ENCODE measurements at places on chromosomes 7 and 10. TPM values are rescaled to one million over a fixed set of nuclear protein-coding genes. Genes with fewer than 3 reads are reported as not detected.

DNA sequence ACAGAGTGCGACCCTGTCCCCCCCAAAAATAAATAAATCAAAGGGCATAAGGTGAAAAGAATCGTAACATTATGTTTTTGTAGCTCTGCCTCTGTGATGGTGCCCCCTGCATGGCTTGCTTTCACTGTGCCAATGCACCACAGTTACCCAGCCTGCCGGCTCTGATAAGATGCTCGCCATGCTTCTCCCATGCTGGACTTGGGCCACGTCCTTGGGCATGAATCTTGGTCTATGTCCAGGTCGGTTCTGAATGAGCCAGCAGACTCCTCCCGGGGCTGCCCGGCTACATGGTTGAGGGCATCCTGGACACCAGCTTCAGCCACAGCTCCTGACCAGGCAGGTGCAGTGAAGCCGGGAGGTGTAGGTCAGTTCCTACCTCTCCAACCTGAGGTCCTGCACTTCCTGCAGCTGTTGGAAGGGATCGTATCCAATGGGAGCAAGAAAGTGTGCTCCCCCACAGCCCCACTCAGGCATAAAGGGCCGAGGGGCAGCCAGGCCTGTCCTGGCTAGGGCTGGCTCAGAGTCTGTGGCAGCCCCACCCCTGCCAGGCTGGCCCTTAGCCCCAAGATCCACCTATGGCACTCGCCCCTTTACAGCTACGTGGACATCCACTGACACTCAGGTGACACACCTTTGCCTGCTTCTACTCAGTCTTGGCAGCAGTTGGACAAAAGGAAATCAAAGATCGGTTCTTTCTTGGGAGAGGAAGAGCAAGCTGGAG lies 34.1 kb downstream of the CHST3 start:
- no peak for DNase-seq

GRCh38 chr7:47188653-47189315 lies 393.1 kb downstream of the TNS3 start:
- DNase-seq: no peak

Gene MYL10
- 0.21 TPM for polyA plus RNA-seq

Gene DOCK4
- 20.9 TPM for polyA plus RNA-seq

DNA sequence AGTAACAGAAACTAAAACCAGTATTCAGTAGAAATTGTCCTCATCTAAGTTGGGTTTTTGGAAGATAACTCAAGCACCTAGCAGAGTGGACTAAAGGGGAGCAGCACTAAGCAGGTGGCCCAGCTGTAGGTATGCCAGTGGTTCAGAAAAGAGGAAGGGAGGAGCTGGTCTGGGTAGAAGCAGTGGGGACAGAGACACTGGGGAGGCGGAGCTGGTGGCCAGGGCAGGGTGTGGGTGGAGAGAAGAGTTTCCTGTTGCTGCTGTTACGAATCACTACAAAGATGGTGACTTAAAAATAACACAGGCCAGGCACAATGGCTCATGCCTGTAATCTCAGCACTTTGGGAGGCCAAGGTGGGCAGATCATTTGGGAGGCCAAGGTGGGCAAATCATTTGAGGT lies 136.2 kb downstream of the WDR11 start:
- no peak for DNase-seq

DNA sequence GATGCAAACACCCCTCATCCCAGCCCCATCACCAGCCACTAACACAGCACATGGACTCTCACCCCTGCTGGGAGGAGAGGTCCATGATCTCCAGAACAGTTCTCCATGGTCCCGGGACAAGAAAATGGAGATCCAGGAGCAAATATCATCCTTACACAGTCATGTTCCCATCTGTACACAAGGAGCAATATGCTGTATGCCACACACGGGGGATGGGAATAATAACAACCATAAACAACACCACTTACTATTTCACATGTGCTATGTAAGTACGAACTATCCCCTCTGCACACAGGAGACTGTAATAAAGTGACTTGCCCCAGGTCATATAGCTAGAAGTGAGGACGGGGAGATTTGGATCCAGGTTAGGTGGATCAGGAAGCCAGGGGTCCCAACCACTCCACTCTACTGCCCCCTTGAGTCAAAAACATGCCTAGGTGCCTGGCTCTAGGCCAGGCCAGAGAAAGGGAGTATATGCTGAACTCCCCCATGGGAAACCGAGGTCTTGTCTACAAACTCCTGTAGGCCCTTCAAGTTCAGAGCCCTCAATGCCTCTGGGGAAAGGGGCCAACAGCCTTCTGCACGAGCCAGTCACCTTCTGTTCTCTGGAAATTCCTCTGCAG lies 34.1 kb downstream of the LRRC20 start:
- no peak for DNase-seq

GRCh38 chr10:133178357-133179127 lies 18.5 kb downstream of the KNDC1 start:
- DNase-seq: no peak

Gene RBP3
- polyA plus RNA-seq: 0.23 TPM

Gene GIMAP4
- 20.4 TPM for polyA plus RNA-seq

- no peak for DNase-seq
Measured at GRCh38 chr7:87154166-87154565, 1.9 kb downstream of the DMTF1 start.

DNA sequence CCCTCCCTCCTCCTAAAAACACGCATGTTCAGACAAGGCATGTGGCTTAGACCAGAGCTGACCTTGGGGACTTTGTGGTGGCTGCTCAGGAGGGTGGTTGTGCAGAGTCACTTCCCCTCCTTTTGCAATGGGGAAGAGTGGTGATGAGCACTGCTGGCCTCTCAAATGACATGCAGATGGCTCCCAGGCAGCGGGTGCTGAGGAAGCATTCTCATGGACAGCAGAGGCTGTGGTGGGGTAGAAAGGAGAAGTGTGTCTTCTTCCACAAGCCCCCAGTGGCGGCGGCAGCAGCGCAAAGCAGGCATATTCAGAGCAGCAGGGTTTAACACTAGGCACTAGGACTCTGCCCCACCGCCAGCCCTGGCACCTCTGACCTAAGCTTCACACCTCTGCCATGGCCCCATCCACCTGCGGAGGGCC lies 105.9 kb upstream of the ANLN start:
- no peak for DNase-seq

GRCh38 chr7:130430841-130431666 lies 9.8 kb downstream of the CEP41 start:
- peak; percentile 79 for DNase-seq

DNA sequence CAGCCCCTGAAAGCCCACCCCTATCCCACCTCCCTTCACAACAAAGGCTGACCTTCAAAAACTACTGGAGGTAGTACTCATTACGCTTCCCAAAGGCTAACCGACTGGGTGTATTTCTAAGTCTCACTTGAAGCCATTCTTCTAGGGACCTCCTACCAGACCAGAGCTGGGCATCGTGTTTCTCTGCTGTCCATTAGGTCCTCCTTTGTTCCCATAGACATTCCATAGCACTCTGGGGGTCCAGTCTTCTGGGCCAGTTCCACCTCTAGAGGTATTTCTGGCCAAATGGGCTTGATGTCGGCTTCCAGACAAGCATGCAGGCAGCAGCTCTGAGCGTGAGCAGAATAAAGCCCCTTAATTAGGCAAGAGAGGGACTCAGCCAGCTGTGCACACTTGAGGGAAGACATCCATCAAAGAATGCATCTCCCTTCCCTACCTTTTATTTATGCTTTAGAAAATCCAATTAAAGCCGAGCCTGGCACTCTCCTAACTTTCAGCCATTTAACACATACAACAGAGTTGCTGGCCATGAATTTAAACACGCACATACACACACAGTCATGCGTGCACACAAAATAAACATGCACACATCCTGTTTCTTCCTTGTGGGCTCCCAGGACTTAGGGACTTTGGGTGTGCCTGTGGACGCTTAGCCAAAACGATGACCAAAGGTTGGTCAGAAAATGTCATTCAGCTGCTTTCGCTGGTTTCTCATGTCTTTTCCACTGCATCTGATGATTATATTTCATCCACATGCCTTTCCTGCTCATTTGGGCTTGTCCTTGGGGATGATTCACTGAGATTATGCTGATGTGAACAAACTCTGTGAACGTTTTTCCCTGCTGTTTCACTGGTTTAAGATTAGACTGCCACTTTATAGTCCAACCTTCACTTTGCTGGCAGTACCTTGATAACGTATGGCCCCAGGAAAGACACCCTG lies 362.0 kb upstream of the NFE2L3 start:
- no peak for DNase-seq

Gene LRMDA
- polyA plus RNA-seq: 24.7 TPM

DNA sequence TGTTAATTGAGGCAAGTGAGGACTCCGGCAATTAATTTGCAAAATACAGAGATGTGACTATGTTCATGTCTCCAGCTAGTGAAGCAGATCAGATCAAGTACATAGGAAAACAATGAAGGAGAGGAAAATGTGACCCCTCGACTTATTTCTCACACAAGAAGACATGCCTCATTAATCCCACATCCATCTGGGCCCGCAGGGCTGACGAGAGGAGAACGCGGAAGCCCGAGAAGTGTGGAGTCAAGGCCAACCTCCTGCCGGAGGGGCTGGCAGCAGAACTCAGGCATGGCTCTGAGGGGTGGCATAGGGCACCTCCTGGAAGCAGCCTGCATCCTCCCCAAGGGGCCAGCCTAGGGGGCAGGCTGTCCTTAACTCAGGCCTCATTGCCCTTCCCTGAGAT lies 54.4 kb downstream of the ZNF503 start:
- peak; percentile 87 for DNase-seq

GRCh38 chr7:101231644-101232043 lies 6.0 kb downstream of the CLDN15 start:
- no peak for DNase-seq

GRCh38 chr7:106125417-106125816 lies 13.3 kb upstream of the SYPL1 start:
- no peak for DNase-seq

Gene CTBP2
- 91.1 TPM for polyA plus RNA-seq

Gene ASB4
- polyA plus RNA-seq: 0.33 TPM

- no peak for DNase-seq
Measured at GRCh38 chr7:80600046-80600445, 38.4 kb upstream of the CD36 start.

GRCh38 chr10:77801474-77802161 lies 124.9 kb downstream of the DLG5 start:
- DNase-seq: no peak

DNA sequence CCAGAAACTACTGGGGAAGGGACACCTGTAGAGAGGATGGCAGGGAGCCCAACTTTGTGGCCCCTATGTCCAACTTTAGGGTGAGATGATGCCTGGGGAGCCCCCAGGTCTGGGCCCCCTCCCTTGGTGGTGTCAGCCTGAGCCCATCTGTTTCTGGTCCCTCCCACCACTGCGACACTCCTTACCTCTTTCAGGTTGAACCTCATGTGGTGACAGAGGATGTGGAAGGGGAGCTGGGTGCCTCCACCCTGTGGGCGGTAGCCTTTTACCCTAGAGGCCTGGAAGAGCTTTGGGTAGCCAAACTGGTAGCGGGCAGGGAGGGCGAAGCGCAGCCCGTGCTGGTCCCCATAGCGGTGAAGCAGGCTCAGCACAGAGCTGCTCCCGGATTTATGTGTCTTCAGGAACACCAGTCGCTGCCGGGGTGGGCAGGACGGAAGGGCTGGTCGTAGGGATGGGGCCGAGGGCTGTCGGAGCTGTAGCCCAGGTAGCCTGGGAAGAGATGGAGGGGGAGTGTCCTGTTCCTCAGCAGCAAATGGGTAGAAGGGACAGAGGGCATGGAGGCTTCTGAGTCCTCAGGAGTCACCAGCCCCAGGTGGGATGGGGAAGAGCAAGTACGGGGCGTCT lies 2.0 kb downstream of the GAL3ST4 start:
- DNase-seq: no peak

Gene PNLIPRP2
- not detected for polyA plus RNA-seq

DNA sequence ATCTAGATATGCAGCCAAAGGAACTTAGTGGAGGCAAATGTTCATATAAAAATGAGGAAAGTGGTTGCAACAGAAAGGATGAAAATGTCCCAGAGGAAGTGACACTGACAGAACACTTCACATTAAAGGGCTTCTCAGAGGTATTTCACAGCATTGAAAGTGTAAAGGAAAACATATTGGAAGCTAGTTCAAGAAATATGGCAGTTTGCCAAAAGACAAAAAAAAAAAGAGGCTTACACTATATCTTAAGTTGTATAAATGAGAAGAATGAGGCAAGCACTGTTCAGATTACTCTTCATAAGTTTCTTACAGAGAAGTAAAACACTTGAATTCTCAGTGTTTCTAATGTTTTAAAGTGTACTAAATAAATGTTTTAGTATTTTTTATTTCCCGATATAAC lies 20.1 kb downstream of the RUNDC3B start:
- DNase-seq: no peak

Gene CCDC3
- polyA plus RNA-seq: 9.9 TPM

DNA sequence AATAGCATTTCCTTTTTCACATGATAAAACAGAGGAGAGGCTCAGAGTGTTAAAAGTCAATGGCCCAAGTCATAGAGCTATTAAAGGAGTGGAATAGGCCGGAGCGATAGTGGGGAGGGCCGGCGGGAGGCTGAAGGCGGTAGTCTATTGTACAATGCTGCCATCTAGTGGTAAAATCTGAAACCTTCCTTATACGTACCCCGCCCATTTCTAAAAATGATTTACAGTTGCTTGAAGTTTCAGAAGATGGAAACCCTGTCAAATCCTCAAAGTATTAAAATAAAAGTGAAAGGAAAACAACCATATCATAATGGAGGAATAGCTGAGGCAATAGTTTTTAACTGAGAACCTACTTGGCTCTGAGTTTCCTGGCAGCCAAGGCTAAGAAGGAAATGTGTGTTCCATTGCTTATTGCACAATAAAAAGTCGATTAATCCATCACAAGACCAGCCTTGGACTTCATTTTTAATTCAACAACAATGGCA lies 209.1 kb downstream of the CCSER2 start:
- DNase-seq: peak; percentile 68

Gene ABHD11
- 30.8 TPM for polyA plus RNA-seq

Gene ZNF22
- polyA plus RNA-seq: 84.2 TPM
